ENCODE measurements at places on chromosomes 6 and 20. TPM values are rescaled to one million over a fixed set of nuclear protein-coding genes. Genes with fewer than 3 reads are reported as not detected.

DNA sequence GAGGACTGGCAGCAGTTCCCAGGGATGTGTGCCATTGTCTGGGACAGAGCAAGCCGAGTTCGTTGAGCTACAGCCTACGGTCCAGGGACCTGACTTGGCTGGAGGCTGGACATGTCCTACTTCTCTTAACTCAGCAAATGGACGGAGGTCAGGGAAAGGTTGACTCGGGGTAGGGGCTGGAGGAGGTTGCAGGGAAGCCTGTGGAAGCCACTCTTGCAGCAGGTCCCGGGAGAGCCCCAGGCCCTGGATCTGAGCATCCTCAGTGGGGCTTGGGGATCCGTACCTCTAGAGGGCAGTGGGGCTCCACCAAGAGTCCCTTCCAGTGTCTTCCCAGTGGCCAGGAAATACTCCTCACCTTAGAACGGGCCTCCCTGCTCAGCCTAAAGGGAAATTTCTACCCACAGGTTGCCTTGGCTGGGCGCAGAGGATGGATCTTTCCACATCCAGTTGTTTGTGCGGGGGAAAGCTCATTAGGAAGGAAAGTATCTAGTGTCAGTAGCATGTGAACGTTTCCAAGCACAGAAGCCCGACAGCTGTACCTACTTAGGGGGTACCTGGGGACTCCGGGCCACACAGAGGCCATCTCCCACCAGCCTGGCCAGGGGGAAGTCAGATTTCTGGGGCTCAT lies 170.2 kb downstream of the NFATC2 start:
- DNase-seq = peak; percentile 90

DNA sequence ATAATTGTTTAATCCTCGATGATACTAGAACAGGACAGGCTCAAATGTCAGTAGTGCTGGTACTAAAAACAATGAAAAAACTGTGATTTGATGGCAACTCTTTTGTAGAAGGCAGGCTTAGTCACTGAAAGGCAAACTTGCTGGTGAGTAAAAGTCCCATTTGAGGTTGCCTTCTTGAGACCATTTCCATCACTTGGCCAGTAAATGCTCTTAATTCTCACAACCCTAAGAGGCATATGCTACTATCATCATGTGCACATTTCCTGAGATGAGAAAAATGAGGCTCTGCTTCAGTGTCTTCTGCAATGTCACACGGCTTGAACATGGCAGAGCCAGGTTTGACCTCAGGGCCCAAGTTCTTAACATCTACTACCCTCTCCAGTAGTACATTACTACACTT lies 9.9 kb downstream of the AKIRIN2 start:
- DNase-seq = no peak

DNA sequence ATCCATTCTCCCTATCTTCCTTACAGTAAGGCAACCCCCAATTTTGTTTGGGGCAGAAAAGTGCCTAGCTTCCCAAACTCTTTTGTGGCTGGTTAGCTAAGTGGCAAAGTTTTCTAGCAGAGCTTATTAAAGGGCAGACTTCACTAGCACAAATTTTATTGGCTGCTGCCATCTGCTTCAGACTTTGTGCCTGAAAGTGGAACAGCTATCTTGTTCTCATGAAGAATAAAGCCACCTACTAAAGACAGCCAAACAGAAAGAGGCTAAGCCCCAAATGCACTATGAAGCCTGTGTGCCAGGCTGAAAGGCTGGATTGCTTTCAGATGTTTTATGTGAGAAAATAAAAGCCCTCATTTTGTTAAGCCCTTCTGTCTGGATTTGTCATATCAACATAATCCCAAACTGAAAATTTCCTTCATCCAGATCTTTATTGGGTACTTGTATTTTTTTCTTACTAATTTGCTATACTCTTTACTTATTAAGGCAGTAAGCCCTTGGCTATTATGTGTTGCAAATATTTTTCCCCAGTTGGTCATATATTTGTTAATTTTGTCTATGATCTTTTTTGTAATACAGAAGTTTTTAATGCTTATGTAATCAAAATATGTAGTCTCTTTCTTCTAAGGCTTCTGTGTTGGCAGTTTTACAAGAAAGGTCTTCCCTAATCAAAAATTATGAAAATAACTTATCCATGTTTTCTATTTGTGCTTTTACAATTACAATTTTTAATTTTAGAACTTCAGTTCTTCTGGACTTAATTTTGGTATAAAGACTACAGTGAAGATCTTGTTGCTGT lies 191.1 kb downstream of the TASP1 start:
- DNase-seq = no peak

DNA sequence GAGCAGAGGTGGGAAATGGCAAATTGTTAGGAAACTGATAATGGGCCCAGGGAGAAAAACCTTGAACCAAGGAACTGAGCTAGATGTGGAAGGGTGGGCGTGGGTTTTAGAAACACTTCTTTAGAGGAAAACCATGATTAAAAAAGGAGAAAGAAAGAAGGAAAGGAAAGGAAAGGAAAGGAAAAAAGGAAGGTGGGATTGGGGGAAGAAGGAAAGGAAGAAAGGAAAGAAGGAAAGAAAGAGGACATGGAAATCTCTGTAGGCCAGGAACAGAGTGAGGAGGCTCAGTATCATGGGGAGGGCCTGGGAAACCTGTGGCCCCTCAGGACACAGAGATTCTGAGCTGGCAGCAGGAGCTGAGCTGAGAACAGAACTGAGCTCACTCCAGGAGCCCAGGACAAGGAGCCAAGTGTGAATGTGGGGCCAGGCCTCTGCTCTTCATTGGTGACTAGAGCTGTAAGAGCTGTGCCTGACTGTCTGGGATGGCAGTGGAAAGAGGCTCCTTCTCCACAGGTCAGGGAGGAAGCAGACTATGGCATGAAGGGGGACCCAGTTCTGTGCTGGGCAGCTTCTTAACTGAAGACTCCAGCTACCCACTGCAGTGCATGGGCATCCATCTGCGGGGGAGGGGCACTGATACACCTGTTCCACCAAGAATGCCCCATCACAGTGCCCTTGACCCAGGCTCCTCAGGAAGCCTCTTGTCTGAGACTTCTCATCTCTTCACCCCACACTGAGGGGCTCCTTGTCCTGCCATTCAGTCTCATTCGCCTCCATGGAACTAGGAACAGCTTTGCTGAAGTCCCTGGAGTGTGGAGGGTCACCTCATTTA lies 116.1 kb upstream of the BACH2 start:
- no peak for DNase-seq

The SALL4 gene
- total RNA-seq = under 0.01 TPM
